Stimulated activated CD8-positive, alpha-beta memory T cell treated with anti-CD3 and anti-CD28 coated beads, Interleukin-7, amount 100 ng/mL, for 1 hour (primary cell): ENCODE measurements at places on chromosomes 7 and 10.

DNA sequence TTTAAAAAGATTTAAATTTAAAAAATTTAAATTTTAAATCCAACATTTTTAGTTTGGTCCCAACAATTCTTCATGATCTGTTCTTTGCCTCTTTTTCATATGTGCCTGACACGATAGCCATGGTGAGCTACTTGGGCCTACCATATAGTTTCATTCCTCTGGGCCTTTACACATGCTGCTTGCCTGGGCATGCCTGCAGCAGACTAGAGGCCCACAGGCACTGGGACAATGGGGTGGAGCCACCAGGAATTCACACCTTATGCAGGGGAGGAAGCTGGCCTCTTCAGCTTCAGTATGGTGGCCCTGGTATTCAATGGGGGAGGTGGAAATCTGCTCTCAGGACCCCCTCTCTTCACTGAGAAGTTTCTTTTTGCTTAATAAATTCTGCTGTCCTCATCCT is 37.8 kb upstream of the ZNF365 start:
- DNase-seq = no peak

GRCh38 chr7:80420876-80421275 is 91.0 kb downstream of the GNAT3 start:
- DNase-seq = no peak

GRCh38 chr7:13856012-13856411 is 133.5 kb downstream of the ETV1 start:
- no peak for DNase-seq

- DNase-seq = no peak
These were observed 51.7 kb upstream of the ADAM12 start for GRCh38 chr10:126439942-126440341.

- DNase-seq = no peak
These were observed 24.6 kb upstream of the DDX50 start for GRCh38 chr10:68876246-68877138.

DNA sequence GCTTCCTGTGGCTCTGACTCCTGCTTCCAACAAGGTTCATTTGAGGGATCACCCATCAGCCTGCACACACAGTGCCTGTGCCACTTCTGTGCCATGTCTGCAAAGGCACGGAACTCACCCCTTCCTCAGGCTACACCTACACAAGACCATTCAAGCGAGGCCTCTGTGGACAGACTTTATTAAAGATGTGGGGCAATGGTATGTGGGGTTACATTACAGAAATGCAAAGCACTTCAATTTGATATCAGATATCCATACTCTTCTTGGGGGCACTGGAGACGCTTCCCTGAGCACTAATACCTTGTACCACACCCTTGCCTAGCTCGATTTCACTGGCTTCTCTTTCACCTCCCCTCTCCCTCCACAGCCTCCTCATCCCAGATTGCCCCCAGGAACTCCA is 84.4 kb upstream of the FGL2 start:
- no peak for DNase-seq
